Hematopoietic multipotent progenitor cell (in vitro differentiated cells): ENCODE measurements at places on chromosomes 12 and 14. TPM values are rescaled to one million over a fixed set of nuclear protein-coding genes. Genes with fewer than 3 reads are reported as not detected.

The ALG10 gene
- total RNA-seq = 24.8 TPM

DNA sequence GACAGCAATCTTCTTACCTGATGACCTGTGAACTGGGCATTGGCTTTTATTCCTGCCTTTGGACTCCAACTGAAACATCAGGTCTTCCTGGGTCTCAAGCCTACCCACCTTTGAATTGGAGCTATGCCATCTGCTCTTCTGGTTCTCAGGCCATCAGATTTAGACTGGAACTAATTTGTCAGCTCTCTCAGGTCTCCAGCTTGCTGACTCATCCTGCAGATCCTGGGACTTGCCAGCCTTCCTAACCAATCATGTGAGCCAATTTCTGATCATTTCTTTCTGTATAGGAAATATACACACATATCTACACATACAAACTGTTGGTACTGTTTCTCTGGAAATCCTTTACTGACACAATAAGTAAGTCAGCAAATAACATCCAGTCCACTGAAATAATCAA lies 65.3 kb upstream of the TSPAN8 start:
- DNase-seq = no peak

GRCh38 chr12:57609781-57610553 lies 1.3 kb upstream of the ARHGEF25 start:
- no peak for DNase-seq

The TMEM121 gene
- total RNA-seq = 46.3 TPM

The CRIP1 gene
- total RNA-seq = 52.0 TPM

DNA sequence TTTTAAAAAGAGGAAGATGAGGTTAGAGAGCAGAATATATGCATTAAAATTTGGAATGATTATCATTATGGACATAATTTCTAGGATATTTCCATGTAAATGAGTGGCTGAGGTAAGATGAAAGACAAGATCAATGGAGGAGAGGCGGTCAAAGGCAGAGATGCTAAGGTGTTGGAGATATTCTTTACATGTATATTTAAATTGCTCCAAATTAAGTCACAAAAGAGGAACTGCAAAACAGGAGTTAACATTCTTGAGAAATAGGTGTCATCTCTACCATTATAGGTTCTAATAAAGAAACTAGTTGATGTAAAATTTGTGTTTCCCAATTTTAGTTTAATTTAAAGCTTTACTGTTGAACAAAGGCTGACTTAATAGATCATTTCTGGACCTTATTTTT lies 268.5 kb upstream of the PPFIA2 start:
- no peak for DNase-seq

- no peak for DNase-seq
Observed at GRCh38 chr14:94979891-94980290, 177.4 kb downstream of the DICER1 start.

DNA sequence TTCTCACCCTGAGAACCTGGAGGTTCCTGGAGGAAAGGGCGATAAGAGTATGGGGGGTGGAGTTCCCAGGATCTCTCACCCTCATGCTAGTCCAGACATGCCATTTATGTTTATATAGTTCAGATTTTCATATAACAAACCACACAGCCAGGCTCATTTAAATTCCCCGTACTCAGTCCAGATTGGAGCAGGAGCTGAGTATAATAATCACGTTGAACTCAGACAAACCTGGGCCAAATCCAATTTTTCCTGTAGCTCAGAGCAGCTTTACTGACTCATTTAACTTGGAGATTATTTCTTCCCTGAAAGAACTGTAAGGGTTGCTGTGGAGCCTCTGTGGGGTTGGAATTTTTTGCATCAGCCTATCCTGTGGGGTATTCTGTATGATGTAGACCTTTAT lies 660.8 kb downstream of the TMEM121 start:
- DNase-seq = no peak
